Gastrocnemius medialis (tissue), 4 donors: ENCODE measurements at places on chromosomes 12 and 14.

- DNase-seq, result no peak
These were observed 747.2 kb upstream of the TMEM132C start for GRCh38 chr12:127519779-127520178.

DNA sequence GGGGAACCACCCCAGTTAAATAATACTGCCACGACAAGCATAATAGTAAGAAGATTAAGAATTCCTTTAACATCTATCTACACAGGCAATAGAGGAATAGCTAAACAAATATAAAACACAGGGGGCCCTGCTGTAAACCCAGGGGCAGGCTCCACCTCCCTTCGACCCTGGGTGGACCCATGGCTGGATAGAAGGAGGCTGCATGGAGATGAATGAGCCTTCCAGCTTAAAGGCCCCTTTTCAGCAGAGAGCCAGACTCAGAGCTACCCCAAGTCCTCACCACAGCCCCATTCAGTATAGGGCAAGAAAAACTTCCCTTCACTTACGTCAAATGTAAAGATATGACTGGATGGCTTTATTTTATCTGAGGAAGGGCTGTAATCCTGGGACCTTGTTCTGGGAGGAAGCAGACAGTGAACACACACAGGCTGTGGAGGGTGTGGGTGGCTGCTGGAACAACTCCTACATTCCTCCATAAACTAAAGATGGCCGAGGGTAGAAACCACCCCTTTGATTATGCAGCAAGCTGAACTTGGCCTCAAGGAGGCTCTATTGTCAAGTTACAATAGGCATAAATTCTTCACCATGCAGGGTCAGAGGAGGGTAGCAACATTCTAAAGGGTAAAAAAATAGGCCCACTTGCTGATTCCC, 30.4 kb downstream of the NUAK1 start:
- no peak for DNase-seq

- DNase-seq, result no peak
These were observed 272.2 kb downstream of the ALG10B start for GRCh38 chr12:38588624-38589305.

- DNase-seq, result no peak
These were observed 46.1 kb downstream of the INTS13 start for GRCh38 chr12:26891704-26892103.

DNA sequence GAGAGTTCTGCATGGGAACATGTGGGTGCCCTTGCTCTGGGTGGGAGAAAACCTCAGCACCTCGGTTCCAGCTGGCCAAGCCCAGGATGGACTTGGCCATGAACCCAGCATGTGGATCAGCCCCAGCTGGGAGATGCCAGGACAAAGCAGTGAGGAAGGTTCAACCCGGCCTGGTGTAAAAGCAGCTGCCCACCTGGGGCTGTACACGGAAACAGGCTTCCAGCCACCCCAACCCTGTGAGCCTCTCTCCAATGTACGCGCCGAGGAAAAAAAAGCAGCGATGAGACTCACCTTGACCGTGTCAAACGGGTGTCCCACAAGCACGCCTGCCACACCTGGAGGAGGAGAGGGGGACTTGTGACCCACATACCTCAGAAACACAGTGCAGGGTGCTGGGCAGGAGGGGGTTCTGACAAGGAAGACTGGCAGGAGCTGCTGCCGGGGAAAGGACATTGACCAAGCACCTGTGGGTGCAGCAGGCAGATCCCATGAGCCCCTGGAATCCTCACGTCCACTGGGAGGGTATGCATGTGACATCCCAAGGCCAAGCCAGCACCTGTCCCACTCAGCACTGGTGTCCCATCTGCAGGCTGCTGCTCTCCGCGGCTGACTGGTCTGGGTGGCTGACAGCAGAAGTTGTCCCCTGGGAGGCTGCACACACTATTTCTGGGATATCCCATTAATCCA, 7.5 kb downstream of the SLC25A29 start:
- no peak for DNase-seq

- no peak for DNase-seq
These were observed 3.1 kb downstream of the LRFN5 start for GRCh38 chr14:41609704-41610183.

DNA sequence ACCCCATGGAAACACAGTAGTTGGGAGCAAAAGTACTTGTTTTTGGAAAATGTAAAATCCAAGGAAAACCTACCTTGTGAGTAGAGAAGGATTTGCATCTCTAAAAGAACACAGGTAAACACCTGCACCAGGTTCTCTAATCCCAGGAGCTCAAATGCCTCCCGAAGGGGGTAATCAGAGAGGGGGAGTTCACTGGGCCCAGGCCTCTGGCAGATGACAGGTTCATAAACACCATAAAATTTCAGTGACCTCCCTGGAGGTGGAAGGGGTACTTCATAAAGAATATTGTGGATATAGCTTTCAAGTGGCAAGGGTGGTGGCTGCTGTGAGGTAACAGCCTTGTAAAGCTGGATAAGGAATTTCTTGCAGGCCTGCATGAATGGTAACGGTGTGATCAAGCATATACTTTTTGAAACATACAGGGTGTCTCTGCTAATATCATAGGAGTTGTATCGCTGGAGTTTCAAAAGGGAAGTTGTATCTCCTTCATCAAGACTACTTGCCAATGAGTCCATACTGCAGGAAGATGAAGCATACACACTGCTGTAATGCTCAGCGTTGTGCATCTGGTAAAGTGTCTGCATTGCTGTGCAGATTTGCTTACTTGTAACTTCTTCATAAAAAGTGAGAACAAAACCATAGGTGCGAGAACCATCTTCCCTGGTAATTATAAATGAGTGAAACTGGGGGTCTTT, 111.3 kb downstream of the DENND5B start:
- no peak for DNase-seq

DNA sequence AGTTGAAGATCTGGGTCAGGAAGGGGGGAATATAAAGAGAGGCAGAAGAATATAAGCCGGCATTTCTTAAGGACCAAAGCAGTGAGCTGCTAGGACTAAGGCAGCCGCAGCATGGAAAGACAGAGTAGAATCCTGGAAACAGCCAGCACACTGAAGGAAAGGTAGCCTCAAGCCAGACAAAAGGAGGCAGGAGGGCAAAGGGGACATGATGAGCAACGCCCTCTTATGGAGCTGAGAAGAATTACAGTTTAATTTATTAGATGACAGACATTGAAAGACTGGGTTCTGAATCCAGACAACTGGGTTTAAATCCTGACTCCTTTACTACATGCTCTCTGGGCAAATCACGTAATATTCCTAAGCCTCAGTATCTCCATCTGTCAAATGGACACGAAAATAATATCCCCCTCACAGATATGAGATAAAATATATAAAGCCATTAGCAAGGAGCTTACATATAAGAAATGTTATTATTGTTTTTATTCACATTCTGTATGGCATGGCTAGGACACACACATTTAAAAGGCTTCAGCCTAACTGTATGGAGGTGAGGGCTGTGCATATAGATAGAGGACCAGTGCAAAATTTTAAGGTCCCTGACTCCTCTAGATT, 8.1 kb upstream of the PCED1B start:
- DNase-seq, result no peak
